ENCODE measurements at places on chromosomes 7 and 10.

DNA sequence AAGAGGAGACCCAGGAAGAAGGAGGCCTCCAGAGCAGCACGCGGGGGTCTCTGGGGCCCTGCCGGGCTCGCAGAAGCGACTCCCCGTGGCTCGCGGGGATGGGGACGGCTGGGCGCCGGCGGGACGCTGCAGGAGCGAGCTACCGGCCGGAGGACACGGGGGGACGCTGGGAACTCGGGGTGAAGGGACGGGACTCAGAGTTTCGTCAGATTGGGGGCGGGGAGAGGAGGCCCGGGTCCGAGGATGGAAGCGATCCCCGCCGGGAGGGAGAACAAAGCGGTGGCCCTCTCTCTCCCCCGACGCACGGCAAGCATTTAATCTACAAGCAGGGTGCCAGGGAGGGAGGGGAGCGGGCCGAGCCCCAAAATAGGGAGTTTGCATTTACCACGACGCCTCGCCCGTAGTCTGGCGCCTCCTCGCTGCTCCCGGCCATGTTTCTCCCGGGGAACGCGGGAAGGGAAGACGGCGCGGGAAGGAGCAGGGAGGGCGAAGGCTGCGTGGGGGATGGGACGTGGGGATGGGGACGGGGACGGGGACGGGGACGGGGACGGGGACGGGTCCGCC, at the start of gene PRTFDC1:
TSS of gene PRTFDC1 (minus strand) at position 464 of the 564 bp plus-strand sequence. CDS start at position 433, 31 bp downstream.
- DNase-seq = peak; percentile 72

GRCh38 chr7:17147409-17147808, 151.0 kb upstream of the AHR start:
- DNase-seq = no peak

GRCh38 chr7:149228831-149229471, 10.5 kb upstream of the ZNF212 start:
- no peak for DNase-seq

DNA sequence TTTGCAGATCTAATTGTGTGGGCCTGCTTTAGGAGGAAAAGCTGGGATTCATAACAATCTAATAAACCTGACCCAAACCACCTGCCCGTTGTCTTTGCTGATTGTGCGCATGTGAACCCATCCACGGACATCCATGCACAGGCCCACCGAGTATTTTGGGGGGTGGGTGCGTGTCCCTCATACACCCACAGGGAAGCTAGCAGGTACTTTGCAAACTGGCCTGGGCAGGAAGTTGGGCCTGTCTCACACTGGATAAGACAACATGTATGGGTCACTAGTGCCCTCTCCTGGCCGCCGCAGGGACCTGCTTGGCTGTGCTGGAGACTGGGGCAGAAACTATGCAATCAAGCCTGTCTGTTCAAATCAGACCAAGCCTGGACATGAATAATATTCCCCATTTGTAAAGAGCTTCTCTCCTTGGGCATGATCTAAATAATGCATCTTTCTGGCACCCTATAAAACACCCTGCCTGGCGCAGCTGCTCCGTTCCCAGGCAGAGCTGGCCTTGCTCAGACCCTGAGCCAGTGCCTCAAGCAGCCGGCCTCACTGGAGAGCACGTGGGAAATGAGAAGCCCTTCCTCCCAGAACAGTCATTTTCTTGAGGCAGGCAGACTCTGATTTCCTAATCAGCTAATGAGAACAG, 15.8 kb downstream of the ECHDC3 start:
- DNase-seq = peak; percentile 57

- DNase-seq = no peak
Measured at GRCh38 chr10:6230315-6230714, 27.6 kb downstream of the PFKFB3 start.

DNA sequence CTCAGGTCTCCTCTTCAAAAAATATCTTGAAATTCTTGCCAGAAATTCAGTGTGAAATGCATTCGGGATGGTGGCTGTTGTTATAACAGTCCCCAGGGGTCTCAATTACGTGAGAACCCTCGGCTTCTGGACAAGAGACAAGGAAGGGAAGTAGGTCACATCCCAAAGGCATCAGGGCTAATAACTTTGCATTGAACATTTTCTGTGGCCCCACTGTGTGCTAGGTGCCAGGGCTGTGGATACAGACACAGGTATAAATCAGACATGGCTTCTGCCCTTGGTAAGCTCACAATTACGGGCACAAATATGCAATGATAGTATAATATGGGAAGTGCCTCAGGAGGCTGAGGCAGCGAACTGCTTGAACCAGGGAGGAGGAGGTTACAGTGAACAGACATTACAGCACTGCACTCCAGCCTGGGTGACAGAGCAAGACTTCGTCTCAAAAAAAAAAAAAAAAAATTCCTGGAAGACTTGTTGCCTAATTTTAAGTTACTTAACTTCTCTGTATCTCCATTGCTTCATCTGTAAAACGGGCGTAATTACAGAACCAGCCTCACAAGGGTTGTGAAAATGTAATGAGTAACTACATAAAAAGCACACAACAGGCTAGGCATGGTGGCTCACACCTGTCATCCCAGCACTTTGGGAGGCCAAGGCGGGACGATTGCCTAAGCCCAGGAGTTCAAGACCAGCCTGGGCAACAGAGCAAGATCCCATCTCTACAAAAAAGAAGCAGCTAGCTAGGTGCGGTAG, 2.5 kb upstream of the RHBDD2 start:
- no peak for DNase-seq
